ENCODE measurements at places on chromosomes 5 and 9.

GRCh38 chr9:121340676-121341392 lies 29.2 kb downstream of the STOM start:
- no peak for DNase-seq

- DNase-seq, result no peak
Measured at GRCh38 chr5:95020345-95020744, 264.5 kb downstream of the MCTP1 start.

DNA sequence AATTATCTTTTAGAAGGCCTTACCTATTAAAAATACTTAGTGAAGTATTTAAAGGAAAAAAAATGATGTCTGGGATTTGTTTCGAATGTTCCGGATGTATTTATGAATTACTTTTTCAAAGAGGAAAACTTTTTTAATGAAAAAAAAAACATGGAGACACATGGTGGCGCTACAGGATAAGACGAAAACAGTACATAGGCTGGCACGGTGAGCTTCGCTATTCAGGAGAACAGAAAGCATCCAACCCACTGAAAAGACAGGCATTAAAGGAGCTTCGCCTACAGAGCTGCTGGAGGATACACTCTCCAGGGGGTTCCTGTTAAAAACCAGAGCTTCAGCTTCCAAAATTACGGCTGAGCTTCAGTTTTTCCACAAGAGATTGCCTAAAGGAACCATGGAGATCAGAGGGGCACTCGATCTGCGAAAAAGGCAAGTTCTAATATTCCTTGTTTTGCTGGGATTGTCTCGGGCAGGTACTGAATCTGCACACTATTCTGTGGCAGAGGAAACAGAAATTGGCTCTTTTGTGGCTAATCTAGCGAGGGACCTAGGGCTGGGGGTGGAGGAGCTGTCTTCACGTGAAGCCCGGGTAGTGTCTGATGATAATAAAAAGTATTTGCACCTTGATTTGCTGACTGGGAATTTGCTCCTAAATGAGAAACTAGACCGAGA lies at the start of gene PCDHB14:
Gene PCDHB14 (plus strand): TSS at position 232 of the 672 bp plus-strand sequence. CDS start 163 bp downstream, at position 395.
- DNase-seq, result no peak

GRCh38 chr5:164370841-164371240 lies 865.4 kb downstream of the MAT2B start:
- no peak for DNase-seq

GRCh38 chr9:3762076-3762475 lies 236.3 kb upstream of the RFX3 start:
- no peak for DNase-seq

DNA sequence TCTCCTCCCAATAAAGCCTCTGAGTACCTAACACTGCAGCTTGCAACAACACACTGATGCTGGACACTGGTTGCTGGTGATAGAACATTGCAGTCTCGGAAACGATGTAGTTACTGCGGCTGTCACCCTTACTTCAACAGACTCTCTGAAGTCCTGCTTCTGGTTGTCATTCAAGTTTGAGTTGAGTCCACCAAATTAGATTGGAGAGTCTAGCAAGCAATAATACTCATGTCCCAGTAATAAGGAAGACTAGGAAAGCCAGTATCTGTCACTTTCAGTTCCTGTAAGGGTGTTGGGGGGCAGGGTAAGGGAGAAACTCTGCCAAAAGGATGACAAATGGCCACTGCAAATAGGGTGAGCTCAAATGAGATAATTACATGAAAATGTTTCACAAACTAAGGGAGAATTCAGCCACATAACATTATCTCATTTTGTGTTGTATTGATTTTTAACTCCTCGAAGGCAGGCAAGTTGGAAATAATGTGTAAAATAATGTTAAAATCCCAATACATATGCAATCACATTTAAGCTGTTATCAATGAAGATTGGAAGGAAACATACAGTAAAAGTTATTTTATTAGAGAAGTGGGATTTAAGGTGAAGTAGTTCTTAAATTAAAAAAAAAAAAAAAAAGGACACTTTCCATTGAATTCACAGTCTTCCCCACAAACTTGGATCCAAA lies 849 bp upstream of the IFT74 start:
- DNase-seq, result no peak

DNA sequence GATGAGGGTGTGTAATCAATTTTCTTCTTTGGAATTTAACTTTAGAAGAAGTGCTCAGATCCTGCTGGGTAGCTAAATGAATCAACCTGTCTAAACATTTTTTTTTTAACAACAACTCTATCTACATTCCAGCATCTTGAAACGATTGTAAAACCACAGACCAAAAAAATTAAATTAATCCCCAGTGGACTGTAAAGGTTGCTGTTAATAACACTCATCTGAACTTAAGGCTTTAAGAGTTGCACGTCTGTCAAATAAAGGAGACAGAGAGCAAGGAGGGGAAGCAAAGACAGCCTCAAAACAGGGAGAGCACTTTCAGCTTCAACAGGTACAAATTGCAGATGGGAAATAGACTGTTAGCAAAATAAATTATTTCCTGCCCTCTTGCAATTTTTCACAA lies 548.5 kb downstream of the DTWD2 start:
- no peak for DNase-seq

GRCh38 chr5:53211799-53212198 lies 102.2 kb upstream of the MOCS2 start:
- no peak for DNase-seq

DNA sequence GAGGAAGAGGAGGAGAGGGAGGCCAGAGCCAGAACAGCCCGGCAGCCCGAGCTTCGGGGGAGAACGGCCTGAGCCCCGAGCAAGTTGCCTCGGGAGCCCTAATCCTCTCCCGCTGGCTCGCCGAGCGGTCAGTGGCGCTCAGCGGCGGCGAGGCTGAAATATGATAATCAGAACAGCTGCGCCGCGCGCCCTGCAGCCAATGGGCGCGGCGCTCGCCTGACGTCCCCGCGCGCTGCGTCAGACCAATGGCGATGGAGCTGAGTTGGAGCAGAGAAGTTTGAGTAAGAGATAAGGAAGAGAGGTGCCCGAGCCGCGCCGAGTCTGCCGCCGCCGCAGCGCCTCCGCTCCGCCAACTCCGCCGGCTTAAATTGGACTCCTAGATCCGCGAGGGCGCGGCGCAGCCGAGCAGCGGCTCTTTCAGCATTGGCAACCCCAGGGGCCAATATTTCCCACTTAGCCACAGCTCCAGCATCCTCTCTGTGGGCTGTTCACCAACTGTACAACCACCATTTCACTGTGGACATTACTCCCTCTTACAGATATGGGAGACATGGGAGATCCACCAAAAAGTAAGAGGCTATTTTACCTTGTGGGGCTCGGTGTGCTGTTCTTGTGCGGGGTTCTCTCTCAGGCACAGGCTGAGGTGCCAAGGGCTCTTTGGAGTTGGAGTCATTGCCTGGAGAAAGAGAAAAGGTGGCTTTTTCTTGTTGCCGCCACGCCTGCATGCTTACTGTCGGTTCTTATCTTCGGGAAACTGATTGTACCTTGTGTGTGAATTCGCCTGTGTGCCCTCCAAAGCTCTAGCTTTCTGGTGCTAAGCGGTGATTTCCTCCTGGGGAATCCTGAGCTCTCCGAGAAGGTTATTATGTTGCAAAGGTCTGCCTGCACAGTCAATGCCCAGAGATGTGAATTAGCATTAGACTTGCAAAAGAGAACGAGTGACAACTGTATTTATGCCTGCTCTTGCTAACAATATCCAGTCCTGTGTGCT lies at the start of gene ISL1:
Gene ISL1 (plus strand): TSS at position 318 of the 991 bp plus-strand sequence. CDS start 224 bp downstream, at position 542.
- DNase-seq, result no peak

DNA sequence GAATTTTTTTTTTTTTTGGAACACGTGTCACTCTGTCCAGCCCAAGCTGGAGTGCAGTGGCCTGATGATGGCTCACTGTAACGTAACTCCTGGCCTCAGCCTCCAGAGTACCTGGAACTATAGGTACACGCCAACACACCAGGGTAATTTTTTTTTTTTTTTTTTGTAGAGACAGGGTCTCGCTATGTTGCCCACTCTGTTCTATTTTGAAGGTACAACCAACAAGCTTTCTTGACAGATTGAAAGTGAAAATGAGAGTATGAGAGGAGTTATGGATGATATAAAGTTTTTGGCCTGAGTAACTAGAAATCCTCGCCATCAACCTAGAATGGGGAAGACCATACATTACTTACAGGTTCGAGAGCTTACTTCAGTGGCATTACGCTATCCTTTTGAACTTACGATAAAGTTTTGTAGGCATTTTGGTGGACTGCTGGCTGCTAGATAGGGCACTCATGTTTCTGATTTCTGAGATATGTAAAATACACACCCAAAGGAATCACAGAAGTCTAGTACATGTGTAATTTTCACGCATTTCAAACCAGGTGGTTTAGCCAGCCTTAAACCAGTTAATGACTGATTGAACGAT lies 806 bp upstream of the CDC42SE2 start:
- no peak for DNase-seq

DNA sequence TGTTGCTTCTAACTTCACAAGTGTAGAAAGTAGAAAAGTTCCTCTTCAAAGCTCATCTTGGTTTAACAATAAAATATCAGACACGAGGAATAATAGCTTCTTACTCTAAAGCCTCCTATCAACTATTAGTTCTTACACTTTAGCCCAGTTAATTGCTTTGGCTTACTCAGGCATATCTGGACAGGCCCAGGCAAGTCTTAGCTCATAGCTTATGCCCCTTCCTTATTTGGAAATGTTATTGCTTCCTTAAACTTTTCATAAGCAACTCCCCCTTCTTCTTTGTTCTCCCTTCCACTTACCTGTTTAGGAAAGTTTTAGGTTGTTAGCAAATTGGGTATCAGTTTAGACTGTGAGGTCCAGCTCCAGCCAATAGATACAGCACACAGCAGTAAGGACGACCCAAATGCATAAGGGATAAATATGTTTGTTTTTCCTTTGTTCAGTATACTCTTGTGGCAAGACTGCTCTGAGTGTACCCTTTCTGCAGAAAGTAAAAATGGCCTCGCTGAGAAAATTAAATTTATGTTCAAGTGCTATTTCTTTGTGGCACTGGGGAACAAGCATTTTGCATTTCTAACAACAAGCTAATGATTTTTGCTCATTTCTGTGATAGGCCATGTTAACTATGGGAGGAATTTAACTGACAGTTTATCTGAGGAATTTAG lies 162.1 kb downstream of the SMC2 start:
- no peak for DNase-seq

DNA sequence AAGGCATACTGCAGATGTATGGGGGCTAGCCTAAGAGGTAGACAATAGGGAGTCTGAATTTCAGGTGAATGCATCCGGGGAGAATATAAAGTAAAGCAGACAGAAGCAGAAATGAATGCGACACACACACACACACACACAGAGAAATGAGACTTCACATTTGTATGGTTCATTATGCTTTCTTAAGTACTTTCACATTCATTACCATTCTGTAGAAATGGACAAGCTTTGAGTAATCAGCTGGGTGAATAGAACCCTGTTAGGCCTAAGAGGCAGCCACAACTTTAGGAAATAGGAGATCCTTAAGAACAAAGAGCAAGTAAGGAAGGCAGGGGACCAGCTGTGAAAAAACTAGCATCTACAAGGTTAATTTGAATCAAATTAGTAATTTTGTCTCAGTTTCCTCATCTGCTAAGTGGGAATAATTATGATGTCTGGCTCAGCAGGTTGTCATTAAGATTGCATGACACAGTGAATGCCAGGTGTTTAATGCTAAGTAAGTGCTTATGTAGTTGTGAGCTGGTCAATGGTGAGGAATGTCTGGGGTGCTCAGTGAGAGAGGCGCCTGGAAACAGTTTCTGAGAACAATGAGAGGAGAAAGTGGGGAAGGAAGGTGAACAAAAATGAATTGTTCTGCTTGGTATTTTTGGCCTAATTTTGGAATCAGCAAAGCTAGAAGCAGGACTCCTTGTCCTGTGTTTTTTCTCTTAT lies 265.8 kb upstream of the CLINT1 start:
- DNase-seq, result no peak

GRCh38 chr9:77421506-77422265 lies 226.4 kb downstream of the GNA14 start:
- DNase-seq, result no peak

- no peak for DNase-seq
Measured at GRCh38 chr5:52799358-52799982, 11.8 kb downstream of the ITGA1 start.

- DNase-seq, result no peak
Measured at GRCh38 chr5:38922199-38922598, 76.4 kb downstream of the OSMR start.

GRCh38 chr5:14590949-14591348 lies 9.4 kb downstream of the OTULINL start:
- no peak for DNase-seq

- no peak for DNase-seq
Measured at GRCh38 chr5:82862711-82863110, 214.5 kb downstream of the TMEM167A start.

GRCh38 chr5:23468658-23469057 lies 38.8 kb upstream of the PRDM9 start:
- DNase-seq, result no peak

DNA sequence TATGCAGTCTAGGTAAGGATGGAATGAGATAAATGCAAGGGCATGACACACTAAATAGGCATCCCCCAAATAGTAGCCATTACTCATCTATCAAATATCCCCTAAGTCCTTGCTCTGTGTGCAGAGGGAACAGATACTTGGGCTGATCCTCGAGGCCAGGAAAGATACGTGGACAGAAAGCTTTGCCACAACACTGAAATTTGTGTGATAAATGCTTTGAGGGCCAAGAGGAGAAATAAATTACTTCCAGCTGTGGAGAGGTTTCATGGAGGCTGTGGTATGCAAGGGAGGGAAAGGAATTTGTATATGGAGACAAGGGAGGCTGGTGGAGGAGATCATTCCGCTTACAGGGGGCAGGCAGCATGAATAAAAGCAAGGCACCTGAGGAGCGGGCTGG lies 18.5 kb downstream of the ATOX1 start:
- DNase-seq, result no peak

GRCh38 chr9:133074111-133074651 lies 12.4 kb downstream of the CEL start:
- no peak for DNase-seq

DNA sequence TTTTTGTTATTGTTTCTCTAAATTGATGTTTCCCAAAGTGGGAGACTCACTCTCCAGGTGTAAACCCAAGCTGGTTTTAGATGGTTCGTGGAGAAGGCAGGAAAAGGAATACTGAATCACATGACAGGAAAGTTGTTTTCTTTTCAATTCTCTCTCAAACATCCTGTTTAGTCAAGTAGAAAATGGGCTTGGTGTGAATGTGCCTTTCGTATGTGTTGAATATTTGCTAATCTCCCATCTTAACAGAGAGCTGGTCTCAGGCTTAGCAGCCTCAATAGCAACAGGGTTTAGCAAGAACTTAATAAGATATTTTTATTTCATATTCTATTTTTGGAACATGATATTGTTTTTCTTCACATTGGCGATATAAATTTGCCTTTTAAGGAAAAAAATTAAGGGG lies 119.7 kb downstream of the INSYN2B start:
- no peak for DNase-seq

DNA sequence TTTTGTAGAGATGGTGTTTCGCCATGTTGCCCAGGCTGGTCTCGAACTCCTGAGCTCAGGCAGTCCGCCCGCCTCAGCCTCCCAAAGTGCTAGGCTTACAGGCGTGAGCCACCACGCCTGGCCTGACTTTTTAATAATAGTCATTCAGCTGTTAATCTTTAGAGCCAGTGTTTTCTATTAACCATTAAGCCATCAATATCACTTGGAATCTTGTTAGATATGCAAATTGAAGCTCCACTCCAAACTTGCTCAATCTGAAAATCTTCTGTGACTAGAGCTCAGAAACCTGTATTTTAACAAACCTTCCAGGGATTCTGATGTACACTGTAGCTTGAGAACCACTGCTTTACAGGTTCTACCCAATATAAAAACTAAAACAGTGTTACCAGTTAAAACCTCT lies 113.5 kb downstream of the CDC42SE2 start:
- DNase-seq, result no peak
